ENCODE measurements at places on chromosomes 7 and 10.

DNA sequence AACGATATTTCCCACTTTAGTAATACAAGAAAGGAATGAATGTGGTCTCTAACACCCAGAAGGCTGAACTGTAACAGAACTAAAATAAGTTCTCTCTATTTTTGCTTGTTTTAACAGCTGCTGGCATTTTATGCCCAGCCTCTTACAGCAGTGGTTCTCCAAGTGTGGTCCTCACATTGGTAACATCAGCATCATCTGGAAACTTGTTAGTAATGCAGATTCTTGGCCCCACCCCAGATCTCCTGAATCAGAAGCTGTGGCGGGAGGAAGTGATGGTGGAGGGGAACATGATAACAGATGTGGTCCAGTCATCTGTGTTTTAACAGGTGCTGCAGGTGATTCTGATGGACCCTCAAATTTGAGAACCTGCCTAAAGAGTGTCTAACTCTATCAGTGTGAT lies 170.1 kb downstream of the TMEM26 start:
- no peak for DNase-seq

GRCh38 chr7:76316984-76317781 lies 14.7 kb downstream of the HSPB1 start:
- no peak for DNase-seq

DNA sequence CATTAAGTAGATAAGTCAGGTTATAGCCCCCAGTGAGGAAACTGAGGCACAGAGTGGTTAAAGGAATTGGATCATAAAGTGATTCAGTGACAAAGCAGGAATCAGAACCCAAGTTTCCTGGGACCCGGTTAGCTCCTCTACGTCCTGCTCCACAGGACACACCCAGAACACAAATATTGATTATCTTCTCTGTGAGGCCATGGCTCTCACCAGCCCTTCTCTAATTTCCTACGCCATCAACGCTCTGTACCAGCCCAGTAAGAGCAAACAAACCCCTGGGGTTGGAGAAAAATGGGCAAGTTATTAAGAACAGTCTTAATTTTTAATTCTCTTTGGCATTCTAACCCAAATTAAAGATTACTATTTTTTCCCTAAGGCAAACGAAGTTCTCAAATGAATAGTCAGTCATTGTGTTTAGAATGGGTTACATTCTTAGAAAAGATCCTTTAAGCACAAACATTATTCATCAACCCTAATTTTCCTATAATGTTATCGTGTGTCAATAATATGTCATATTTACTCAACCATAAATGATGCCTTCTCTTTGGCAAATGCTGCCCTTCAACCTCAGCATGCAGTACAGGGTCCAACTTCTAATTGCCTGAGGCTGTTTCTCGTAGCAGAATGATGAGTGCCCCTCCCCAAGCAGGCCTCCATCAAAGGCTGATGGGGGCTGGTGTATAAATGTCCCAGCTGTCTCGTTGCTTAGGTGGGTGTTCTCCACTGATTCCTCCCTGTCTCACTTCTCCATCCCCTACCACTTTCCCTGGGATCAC lies 25.4 kb upstream of the TM9SF3 start:
- DNase-seq: no peak

GRCh38 chr7:46484906-46485305 lies 563.8 kb upstream of the IGFBP3 start:
- no peak for DNase-seq

GRCh38 chr10:43323245-43323644 lies 48.2 kb upstream of the FXYD4 start:
- DNase-seq: no peak

GRCh38 chr10:86400705-86401587 lies 34.4 kb upstream of the GRID1 start:
- DNase-seq: peak; percentile 26

DNA sequence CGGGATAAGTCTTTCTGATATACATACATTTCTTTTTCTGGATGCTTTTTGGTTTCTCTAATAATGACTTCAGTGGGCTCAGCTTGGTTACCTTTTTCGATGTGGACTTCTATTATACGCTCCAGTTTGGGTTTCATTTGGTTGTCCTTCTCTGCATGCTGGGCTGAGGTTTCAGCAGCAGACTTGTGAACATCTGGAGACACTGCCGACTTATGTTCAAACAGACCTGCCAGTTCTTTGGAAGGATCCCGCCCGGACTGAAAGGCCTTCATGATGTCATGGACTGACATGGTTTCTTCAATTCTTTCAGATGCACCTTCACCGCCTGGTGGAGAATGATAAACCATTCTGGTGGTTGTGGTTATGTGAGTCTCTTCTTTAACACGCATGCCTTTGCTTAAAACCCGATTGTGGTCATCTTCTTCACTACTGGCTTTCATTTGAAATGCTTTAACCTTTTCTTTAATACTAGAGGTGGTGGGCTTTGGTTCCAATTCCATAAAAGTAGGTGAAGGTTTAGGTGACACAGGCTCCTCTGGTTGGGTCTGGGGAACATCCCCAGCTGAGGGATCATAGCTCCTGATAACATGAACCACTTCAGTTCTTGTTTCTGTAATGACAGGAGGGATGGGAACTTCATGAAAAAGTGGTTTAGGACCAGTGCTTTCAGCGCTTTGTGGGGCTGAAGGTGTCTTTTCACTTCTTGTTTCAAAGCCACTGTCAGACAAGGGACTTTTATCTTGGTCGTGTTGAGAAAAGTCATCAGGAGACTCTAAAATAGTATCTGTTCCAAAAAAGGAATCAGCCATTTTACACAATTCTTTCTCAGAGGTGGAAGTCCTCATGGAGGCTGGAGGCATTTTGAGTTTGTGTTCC lies 167.7 kb upstream of the CCDC6 start:
- DNase-seq: no peak

DNA sequence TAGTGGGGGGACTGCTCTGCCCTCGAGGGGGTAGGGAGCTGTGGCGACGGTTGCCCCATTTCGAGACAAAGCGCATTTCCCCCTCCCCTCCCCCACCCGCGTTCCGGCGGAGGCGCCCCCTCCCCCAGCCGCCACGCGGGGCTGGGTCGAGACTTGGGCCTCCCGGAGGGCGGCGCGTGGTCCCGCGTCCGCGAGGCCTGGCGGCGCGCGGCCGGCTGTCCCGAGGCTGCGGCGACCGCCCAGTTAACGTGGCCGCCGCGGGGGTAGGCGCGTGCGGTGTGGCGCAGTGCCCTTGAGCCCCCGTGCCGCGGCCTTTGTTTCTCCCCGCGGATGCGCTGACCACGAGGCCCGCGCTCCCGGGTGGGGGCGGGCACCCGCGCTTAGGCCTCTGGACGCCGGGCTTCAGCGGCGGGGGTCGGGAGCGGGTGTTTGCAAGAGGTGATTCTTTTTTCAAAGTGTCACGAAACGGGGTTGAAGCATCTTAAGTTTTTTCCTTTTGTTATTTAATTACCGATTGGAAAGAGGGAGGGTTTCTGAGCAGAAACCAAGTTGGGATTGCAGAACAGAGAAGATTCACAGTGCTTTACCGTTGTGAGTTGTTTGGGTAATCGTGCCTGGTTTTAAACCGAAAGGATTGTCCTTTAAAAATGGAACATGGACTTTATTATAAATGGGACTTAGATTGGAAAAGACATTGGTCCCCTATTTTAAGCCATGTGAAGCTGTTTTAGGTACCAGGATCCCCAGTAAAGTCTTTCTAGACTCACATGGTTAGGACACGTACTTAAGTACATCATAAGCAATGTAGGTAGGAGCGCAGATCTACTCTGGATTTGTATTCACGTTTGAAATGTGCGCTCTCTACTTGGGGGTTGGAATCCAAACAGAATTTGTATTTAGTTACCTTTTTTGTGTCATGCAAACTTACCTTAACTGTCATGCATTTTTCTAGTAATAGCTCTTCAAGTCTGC lies 760 bp downstream of the CBX3 start:
- DNase-seq: no peak

GRCh38 chr10:34206935-34207268 lies 608.2 kb downstream of the PARD3 start:
- no peak for DNase-seq

DNA sequence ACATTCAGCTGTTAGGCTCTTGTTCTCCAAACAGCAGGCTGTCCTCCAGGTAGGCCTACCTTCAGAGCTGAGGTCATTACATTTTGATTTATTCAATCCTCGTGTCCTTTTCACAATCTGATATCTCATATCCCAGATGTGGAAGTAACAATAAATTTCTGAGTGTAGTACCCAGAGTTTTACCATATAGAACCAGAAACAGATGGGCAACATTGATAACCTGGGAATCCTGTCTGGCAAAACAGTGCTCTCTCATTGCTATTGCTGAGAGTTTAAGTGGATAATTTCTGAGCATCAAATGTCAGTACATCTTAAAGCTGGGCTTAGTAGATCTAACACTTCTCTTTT lies 1007.8 kb downstream of the REEP3 start:
- no peak for DNase-seq

- no peak for DNase-seq
Observed at GRCh38 chr7:144384555-144385245, 18.8 kb downstream of the NOBOX start.

- no peak for DNase-seq
Observed at GRCh38 chr7:130880668-130881067, 146.7 kb upstream of the KLF14 start.

DNA sequence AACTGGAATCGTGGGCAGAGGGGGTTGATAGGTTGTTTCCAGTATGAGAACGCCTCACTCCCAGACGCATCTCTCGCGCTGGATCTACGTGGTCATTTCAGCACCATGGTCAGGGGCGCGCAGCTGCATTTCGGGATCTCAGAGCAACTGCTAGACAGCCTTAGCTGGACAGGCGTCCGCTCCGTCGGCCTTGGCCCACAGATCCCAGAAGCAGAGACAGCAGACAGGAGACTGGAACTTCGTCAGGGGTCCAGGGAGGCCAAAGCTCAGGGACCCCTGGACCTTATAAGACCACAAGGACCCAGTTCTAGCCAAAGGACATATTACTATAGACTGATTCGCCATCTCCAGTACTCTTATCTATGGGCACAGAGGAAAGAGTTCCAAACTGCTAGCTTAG lies 5.3 kb downstream of the NEUROG3 start:
- no peak for DNase-seq

DNA sequence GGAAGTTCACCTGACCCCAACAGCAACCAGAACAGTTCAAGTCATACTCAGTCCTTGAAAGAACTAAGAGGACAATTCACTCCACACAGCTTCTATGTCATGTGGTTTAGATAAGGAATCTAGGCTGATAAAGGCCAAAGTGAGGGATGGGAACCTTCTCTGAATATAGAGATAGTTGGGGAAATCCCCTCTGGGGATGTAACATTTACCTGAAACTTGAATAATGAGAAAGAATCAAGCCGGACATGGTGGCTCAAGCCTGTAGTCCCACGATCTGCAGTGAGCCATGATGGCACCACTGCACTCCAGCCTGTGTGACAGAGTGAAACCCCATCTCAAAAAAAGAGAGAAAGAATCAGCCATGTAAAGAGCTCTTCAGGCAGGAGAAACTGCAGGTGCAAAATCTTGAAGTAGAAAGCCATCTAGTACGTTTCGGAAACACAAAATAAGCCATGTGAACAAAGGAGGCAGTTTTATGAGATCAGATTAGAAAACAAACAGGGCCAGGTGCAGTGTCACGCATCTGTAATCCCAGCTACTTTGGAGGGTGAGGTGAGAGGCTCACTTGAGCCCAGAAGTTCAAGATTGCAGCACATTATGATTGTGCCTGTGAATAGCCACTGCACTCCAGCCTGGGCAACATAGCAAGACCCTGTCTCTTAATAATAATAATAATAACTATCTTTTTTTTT lies 4.5 kb upstream of the DNMBP start:
- no peak for DNase-seq

GRCh38 chr7:101699881-101700823 lies 71.1 kb upstream of the MYL10 start:
- DNase-seq: no peak

DNA sequence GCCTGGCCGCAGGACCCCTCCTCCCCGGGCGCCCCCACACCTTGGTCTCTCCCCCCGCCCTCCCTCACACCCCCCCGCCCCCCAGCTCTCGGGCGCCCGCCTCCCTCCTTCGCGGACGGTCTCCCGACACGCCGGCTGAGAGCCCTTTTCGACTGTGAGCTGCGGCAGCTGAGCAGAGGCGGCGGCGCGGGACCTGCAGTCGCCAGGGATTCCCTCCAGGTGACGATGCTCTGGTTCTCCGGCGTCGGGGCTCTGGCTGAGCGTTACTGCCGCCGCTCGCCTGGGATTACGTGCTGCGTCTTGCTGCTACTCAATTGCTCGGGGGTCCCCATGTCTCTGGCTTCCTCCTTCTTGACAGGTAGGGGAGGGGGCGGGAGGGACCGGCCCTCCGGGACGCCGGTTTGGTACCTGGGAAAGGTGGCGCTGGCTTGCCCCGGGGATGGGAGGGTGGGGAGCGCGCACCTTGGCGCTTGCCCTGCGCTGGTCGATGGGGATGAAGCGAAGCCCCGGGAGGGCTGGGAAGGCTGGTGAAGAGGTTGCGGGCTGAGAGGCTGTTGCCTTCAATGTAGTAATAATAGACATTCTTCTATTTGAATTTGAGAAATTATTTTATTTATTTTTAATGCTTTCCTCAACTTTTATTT lies at the start of gene BMPER:
BMPER (plus strand) TSS at position 151 of the 644 bp plus-strand sequence; CDS start at position 226, 75 bp downstream.
- no peak for DNase-seq

DNA sequence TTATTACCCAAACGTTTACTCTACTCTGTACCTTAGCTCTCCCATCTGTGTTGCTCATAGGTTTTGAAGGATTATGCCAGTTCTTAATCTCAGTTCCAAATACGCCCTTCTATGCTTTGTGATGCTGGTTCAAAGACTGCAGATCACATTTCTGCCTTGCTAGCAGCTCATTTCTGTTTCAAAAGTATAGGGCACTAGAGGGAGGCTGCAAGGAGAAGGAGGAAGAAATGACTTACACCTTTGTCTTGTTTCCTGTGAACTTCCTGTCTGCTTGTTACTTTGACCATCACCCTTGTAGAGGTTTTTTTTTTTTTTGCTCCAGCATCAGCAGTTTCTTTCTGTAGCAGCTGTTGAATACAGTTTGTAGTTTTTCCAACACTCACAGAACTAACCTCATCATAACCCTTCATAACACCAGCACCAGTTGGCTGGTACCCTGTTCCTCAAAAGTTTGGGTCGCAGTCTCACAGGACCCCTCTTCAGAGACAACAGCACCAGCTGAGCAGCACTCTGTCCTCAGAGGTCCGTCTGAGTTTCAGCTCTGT lies 16.5 kb downstream of the SLK start:
- no peak for DNase-seq

DNA sequence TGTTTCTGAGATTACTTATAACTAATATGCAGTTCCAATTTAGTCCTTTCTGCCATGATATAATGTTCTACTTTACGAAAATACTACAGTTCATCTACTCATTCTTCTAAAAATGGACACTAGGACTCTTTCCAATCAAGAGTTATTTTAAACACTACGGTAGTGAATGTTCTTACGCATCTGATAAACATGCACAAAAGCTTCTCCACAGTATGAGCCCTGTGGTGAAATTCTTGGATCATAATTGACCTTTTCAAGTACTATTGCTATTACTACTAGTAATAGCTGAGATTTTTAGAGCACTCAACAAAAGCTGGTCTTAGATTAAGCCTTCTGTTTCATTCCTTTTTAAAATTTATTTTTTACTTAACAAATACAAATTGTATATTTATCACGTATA lies 106.4 kb downstream of the CH25H start:
- DNase-seq: no peak

- no peak for DNase-seq
Observed at GRCh38 chr10:70272925-70273316, 10.9 kb downstream of the NPFFR1 start.

DNA sequence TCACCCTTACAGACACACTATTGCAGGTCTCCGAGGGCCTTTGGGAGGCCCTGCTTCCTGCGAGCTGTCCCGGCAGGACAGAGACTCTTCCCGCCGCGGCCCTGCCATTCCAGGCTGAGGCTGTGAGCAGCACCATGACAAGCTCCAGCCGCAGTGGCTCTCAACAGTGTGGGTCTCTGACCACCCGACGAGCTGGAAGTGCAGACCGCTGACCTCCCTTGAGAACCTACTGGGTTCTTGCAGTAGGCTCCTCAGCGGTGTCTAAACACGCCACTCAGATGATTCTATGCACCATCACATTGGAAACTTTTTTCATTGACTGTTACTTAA lies 303.4 kb downstream of the WDR37 start:
- DNase-seq: no peak

All from cortex of kidney (tissue), 1 donor.